ENCODE measurements at places on chromosomes 12 and 14. TPM values are rescaled to one million over a fixed set of nuclear protein-coding genes. Genes with fewer than 3 reads are reported as not detected.

Gene C14orf39
- not detected for total RNA-seq

Gene CCDC175
- not detected for total RNA-seq

Gene CD163L1
- total RNA-seq = 3.3 TPM

Gene RAD9B
- 0.58 TPM for total RNA-seq

Gene AICDA
- total RNA-seq = not detected

Gene OVCH1
- total RNA-seq = under 0.01 TPM

Gene PRPH
- under 0.01 TPM for total RNA-seq

Gene CEBPE
- total RNA-seq = not detected

Gene SOAT2
- not detected for total RNA-seq

Gene NELL2
- total RNA-seq = not detected

Gene MYL6B
- total RNA-seq = 35.7 TPM

Gene HOXC13
- under 0.01 TPM for total RNA-seq

Gene SRGAP1
- total RNA-seq = 9.4 TPM

Gene TMPRSS12
- not detected for total RNA-seq

Gene SLCO1B3
- total RNA-seq = not detected

Gene KRT73
- total RNA-seq = not detected

Gene PARPBP
- total RNA-seq = 5.6 TPM

Gene RNASE2
- total RNA-seq = not detected

Gene ENO2
- total RNA-seq = 66.8 TPM

Gene GYS2
- not detected for total RNA-seq

Gene SSPN
- 12.1 TPM for total RNA-seq

Gene EML1
- total RNA-seq = 27.2 TPM

Gene SDR9C7
- total RNA-seq = not detected

Gene ANKRD33
- under 0.01 TPM for total RNA-seq

Gene GNG2
- 7.7 TPM for total RNA-seq

Gene SRP54
- 112 TPM for total RNA-seq

Gene FITM1
- not detected for total RNA-seq

Gene ACRBP
- total RNA-seq = under 0.01 TPM

Gene SERPINA5
- total RNA-seq = under 0.01 TPM

Gene SOX5
- 4.8 TPM for total RNA-seq

Gene CDKL1
- 2.9 TPM for total RNA-seq

Gene ZNF219
- 4.8 TPM for total RNA-seq

Gene REM2
- total RNA-seq = not detected

Gene CCND2
- total RNA-seq = 12.8 TPM

Gene PRIMA1
- total RNA-seq = not detected

Gene LRFN5
- total RNA-seq = 0.19 TPM

Gene IAPP
- not detected for total RNA-seq

Gene CCNK
- 21.7 TPM for total RNA-seq

Gene PLEKHG3
- 5.4 TPM for total RNA-seq

Gene ADGRD1
- 1.1 TPM for total RNA-seq

Gene GLS2
- total RNA-seq = under 0.01 TPM

Gene PCED1B
- total RNA-seq = 1.2 TPM

Gene FOXN4
- not detected for total RNA-seq

Gene SCARB1
- 9.3 TPM for total RNA-seq

Gene ADAM20
- 0.38 TPM for total RNA-seq

Gene EPYC
- total RNA-seq = not detected

Gene PGF
- 17.8 TPM for total RNA-seq

Gene P2RX2
- total RNA-seq = not detected
